ENCODE measurements at places on chromosomes 12 and 14.

GRCh38 chr14:92728759-92729364 lies 19.6 kb downstream of the LGMN start:
- DNase-seq = peak; percentile 80

GRCh38 chr14:52400846-52401245 lies 86.7 kb downstream of the PTGER2 start:
- DNase-seq = no peak

DNA sequence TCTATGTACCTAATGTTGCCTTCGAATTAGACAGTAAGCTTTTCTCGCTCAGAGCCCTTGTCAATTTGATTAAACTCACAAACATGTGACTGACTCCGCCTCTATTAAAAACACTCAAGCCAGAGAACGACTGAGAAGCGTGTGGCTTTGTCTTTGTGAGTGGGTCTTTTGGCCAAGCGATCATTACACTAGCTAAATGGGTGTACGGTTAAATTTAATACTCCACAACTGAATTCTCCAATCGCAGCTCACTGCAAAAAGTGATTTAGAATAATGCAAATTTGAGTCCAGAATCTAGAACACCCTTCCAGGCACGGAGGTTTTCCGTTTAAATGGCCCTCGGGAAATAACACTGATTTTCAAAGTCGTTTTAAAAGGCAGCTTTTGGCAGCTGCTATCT lies 253.7 kb downstream of the EFCAB11 start:
- DNase-seq = peak; percentile 54

- DNase-seq = no peak
Observed at GRCh38 chr14:92753250-92753649, 4.8 kb upstream of the LGMN start.

GRCh38 chr14:76929927-76930326 lies 98.6 kb downstream of the IRF2BPL start:
- DNase-seq = no peak

DNA sequence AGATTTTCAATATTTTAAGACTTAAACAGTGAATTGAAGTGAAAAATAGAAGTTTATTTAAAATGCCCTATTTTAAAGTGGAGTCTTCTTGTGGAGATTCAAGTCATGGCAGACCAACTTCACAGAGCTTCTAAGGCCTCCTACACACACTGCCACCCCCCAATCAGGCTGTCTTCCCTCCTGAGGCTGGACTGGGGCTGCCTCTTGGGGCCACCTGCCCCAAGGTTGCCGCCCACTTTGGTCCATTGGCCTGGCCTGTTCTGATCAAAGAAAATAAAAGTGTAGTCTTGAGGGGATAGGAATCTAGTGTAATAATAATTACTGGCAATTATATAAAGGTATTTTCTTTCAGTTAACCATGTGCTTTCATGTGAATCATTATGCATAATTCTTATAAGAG lies 1.3 kb downstream of the GOLT1B start:
- no peak for DNase-seq

GRCh38 chr12:8692573-8692972 lies 5.2 kb upstream of the RIMKLB start:
- peak; percentile 25 for DNase-seq

GRCh38 chr12:120225200-120225558 lies 24.3 kb upstream of the RPLP0 start:
- no peak for DNase-seq

GRCh38 chr14:39432619-39433451 lies 602 bp upstream of the FBXO33 start:
- DNase-seq = peak; percentile 94

GRCh38 chr12:124765581-124766489 lies 97.8 kb downstream of the SCARB1 start:
- no peak for DNase-seq

DNA sequence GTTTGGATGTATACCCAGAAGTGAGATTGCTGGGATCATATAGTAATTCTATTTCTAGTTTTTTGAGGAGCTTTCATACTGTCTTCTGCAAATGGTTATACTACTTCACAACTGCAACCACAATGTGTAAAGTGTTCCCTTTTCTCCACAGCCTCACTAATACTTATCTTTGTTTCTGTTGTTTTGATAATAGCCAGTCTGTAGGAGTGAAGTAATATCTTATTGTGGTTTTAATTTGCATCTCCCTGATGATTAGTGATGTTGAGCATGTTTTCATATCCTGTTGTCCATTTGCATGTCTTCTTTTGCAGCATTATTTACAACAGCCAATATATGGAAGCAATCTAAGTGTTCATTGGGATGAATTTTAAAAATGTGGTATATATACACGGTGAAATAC lies 29.9 kb downstream of the GABARAPL1 start:
- DNase-seq = no peak

- DNase-seq = no peak
Observed at GRCh38 chr12:116818341-116818856, 62.8 kb downstream of the HRK start.

DNA sequence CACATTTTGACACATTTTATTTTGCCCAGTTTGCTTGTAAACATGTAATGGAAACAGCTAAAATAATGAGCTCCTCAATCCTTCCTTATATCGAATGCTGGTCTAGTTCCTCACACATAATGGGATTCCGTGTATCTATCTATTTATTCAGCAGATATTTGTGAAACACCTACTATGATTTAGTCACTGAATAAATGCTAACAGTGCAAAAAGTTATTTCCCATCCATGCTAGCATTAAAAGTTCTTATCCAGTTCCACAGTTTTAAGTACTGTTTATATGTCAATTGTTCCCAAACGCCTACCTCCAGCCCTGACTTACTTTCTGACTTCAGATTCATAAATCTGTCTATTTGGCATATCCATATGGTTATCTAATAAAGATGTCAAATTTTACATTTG lies 1788.7 kb upstream of the FLRT2 start:
- DNase-seq = no peak

DNA sequence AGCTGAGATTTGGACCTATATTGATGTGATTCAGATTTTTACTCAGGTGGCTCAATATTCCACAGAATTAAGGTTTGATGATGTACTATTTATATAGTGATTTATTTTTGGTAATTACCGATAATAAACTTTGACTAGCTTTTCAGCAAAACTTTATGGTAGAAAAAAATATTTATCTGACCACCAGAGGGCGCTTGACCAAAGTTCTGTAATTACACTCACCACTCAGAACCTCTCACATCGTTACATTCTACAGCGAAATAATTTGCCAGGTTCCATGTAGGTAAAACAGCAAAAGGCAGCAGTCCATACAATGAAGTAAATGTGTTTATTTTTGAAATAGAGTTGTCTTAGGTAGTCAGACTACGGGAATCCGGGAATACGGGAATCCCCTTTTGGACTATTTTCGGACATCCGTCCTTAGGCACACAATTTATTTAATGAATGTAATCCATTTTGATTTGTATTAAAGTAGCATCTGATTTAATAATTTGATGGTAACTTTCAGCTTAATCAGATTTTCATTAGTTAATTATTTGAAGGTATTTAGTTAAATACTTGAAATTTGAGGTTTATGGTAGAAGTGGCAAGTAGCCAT lies 143.0 kb upstream of the DDHD1 start:
- peak; percentile 21 for DNase-seq

- no peak for DNase-seq
Observed at GRCh38 chr12:109598428-109598854, 24.8 kb downstream of the MVK start.

DNA sequence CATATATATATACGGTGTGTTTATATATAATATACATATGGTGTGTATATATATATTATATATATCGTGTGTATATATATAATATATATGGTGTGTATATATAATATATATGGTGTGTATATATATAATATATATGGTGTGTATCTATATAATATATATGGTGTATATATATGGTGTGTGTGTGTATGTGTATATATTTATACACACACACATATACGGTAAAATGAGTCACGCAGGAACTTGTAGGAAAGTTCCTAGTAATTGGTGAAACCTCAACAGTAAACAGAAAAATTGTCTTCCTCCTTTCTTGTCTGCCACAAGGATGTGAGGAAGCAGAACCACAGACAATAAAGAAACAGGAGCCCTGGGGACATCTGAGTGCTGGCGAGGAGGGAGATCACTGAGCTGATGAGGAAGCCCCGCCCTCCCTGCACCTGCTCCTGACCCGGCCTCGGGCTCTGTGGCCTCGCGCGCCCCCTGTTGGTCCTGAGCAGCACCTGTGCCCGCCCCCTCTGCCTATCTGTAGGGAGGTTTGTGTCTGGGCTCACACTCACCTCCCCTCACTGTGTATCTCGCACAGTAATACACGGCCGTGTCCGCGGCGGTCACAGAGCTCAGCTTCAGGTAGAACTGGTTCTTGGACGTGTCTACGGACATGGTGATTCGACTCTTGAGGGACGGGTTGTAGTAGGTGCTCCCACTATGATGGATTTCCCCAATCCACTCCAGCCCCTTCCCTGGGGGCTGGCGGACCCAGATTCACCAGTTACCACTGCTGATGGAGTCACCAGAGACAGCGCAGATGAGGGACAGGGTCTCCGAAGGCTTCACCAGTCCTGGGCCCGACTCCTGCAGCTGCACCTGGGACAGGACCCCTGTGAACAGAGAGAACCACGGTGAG lies 1079.4 kb downstream of the TMEM121 start:
- DNase-seq = peak; percentile 33

GRCh38 chr12:29610473-29611170 lies 113.1 kb upstream of the OVCH1 start:
- no peak for DNase-seq

DNA sequence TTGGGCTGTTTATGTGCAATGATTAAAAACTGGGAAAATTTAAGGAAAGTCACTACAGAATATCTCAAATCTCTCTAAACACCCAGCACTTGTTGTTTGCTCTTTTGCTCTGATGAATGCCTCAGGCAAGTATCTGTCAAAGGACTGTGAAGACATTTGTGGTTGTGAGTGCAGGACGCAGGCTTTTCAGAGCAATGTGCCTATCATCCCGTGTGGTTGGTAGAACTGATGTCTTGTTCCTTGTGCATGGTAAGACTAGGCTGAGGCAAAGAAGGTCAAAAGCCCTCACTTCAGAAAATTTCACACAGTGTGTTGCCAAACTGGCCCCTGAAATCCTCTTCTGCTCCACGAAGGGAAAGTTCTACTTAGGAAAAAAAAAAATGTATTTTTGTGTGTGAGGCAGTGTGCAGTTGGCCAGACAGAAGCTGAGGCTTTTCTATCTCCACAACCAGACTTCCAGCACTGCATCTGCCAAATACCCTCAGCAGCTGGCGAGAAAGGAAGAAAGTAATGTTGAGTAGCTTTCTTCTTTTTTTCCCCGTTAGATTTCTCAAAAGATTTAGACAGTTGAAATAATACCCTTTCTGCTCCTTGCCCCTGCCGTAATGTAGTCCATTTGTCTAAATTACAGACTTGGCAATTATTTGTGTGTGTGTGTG lies 1103.1 kb downstream of the VRK1 start:
- DNase-seq = no peak

DNA sequence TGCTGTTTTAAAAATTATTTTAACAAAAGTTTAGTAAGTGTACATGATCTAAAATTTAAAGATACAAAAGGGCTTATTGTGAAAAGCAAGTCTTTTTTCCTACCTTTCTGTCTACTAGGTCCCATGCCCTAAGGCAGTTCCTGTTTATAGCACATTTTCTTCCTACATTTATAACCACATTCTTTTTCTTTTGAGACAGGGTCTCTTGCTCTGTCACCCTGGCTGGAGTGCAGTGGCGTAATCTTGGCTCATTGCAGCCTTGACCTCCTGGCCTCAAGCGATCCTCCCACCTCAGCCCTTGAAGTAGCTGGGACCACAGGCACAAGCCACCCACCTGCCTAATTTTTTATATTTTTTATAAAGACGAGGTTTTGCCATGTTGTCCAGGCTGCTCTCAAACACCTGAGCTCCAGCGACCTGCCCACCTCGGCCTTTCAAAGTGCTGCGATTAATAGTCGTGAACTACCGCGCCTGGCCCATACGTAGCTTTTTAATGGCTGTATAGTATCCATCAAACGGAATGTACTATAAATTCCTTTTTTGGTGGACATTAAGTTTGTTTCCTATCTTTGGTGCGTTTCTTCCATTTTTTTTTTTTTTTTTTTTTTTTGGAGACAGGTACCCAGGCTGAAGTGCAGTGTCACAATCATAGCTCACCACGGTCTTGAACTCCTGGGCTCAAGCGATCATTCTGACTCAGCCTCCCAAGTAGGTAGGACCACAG lies 20.9 kb downstream of the FRS2 start:
- no peak for DNase-seq

- DNase-seq = no peak
Observed at GRCh38 chr14:60768602-60769001, 34.0 kb downstream of the MNAT1 start.

- no peak for DNase-seq
Observed at GRCh38 chr12:102475355-102475754, 5.0 kb downstream of the IGF1 start.

DNA sequence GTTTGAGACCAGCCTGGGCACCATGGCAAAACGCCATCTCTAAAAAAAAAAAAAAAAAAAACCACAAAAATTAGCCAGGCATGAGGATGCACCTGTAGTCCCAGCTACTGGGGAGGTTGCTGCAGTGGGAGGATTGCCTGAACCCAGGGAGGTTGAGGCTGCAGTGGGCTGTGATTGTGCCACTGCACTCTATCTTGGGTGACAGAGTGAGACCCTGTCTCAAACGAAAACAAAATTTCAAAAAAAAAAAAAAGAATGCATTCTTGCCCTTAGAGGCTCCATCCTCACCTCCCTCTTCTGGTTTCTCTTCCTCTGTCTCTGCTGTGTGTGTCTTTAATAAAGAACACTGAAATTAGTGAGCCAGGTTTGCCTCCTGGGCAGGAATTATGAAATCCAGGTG lies 107.8 kb downstream of the VCPKMT start:
- DNase-seq = no peak

- peak; percentile 91 for DNase-seq
Observed at GRCh38 chr12:3117591-3118015, 40.4 kb downstream of the TSPAN9 start.

DNA sequence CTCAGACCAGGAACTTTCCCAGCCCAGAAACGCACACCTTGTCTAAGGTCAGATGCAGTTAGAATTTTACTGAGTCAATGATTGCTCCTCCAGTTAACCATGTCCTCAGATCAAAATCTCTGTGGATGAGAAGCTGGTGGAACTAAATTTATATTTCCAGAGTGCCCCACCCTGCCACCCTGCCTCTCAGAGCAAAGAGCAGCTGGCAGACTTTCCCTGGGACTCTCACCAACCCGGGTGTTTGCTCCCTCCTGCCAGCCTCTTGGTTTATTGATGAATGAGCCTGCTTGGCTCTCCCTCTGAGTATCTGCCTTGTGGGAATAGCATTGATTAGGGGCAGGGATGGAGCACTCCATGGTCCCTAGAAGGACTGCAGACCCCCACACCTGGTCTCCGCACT lies 5.9 kb upstream of the KRT1 start:
- peak; percentile 17 for DNase-seq
